Urothelium cell line (cell line): ENCODE measurements at places on chromosomes 5 and 9.

- DNase-seq = no peak
Measured at GRCh38 chr9:124818431-124819281, 34.6 kb upstream of the WDR38 start.

- no peak for DNase-seq
Measured at GRCh38 chr5:72185496-72186329, 78.4 kb downstream of the MAP1B start.

DNA sequence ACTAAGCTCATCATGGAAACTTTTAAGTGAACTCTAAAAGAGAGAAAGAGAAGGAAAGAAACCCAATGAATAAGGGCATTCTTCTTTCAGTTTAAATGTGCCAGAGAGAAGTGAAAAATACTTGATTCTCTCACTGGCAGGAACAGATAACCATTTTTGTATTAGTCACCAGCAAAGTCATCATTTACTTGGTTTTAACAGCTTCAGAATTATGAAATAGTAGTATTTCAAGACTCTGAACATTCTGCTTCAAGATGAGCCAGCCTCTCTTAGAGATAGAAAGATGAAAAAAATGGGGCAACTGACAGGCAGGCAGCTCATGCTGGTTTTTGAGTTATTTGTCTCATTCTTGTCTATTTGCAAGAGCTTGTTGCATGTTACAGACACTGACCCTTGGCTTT, 103.5 kb downstream of the GCNT1 start:
- no peak for DNase-seq

GRCh38 chr9:90999425-91000397, 198.1 kb downstream of the SYK start:
- DNase-seq = no peak

GRCh38 chr9:38482918-38483592, 58.8 kb upstream of the IGFBPL1 start:
- DNase-seq = no peak

GRCh38 chr9:81083854-81084512, 605.4 kb downstream of the TLE1 start:
- DNase-seq = peak; percentile 20

DNA sequence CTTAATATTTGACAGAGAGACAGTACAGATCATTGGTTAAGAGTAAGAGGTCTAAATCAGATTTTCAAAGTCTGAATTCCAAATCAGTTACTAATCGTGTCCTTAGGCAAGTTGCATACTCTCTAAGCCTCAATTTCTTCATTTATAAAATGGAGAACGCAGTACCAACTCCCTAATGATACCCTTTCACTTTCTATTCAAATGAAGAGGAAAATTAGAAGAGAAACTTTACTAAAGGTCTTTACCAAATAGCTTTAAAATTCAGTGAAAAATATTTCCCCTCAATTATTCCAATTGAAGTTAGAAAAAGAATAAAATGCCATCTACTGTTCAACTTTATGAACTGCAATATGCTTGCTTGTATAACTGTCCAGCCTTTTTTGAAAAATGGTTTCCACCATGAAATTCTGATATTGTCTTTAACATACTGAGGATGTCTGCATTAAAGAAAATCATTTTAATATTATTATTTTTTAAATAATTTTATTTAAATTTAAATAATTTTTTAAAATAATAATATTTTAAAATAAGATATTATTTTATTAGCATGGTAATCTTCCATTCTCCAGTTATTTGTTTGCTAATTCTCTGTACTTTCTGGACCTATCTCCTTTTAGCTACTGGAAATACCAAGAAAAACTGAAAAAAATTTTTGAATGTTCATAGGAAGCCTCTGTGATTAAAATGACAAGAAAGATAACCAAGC, 36.0 kb downstream of the POC5 start:
- DNase-seq = no peak

DNA sequence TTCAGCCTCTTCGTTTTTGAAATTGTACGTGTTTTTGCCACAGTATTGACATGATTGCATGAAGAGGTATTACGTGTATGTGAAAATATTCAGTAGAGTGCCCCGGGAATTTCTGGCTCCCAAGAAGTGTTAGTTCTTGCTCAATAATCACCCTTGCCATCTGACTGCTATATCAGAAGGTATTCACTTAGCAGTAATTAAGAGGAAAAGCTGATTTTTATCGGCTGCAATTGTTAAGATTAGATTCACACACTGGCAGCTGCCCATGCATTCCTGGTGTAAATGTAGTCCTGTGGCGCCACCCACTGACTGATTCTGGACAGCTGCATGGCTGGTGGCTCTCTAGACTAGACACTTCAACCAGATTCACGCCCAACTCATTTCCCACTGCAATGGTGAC, 440.1 kb upstream of the ADAMTS16 start:
- DNase-seq = peak; percentile 70

GRCh38 chr5:157748760-157749461, 5.4 kb downstream of the LSM11 start:
- DNase-seq = peak; percentile 43

GRCh38 chr5:163407034-163407655, 30.2 kb upstream of the CCNG1 start:
- peak; percentile 6 for DNase-seq

GRCh38 chr5:54738118-54738972, 220.8 kb downstream of the SNX18 start:
- no peak for DNase-seq

DNA sequence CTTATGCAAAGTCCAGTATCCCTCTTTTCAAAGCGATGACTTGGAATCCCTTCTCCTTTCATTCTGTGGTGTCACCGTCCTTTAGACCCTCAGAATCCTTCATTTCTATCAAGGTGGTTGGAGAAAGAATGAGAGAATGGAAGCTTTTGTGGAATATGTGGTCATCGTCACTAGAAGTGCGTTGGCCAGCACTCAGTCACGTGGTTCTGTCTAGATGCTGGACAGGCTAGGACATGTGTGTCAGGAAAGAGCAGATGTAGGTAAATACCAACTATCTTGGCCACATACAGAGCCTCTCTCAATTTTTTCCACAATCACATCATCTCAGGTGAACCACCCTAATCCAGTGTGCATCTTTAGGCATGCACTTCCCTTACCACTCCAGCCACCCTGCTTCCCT, 206.0 kb downstream of the ARRDC3 start:
- DNase-seq = no peak

GRCh38 chr5:143865426-143866025, 53.6 kb downstream of the HMHB1 start:
- no peak for DNase-seq

- DNase-seq = no peak
Measured at GRCh38 chr9:82949203-82949602, 113.7 kb downstream of the RASEF start.

- DNase-seq = no peak
Measured at GRCh38 chr9:12510551-12510950, 182.6 kb upstream of the TYRP1 start.

DNA sequence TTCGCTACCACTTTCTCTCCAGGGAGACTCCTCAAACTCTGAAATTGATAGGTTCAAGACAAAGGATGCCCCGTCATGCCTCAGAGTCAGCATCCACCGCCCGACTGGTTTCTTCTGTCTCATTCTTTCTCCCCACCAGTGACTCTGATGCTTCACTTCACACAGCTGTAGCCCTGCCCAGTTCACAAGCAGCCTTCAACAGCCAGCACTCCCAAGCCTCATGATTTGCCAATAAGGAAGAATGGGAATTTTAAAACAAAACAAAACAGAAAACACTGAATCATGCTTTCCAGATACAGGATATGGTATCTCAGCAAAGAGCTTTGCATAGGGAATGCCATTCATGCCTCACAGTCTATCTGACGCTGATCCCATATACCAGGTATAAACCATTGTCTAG, 371.2 kb upstream of the RORB start:
- DNase-seq = no peak

DNA sequence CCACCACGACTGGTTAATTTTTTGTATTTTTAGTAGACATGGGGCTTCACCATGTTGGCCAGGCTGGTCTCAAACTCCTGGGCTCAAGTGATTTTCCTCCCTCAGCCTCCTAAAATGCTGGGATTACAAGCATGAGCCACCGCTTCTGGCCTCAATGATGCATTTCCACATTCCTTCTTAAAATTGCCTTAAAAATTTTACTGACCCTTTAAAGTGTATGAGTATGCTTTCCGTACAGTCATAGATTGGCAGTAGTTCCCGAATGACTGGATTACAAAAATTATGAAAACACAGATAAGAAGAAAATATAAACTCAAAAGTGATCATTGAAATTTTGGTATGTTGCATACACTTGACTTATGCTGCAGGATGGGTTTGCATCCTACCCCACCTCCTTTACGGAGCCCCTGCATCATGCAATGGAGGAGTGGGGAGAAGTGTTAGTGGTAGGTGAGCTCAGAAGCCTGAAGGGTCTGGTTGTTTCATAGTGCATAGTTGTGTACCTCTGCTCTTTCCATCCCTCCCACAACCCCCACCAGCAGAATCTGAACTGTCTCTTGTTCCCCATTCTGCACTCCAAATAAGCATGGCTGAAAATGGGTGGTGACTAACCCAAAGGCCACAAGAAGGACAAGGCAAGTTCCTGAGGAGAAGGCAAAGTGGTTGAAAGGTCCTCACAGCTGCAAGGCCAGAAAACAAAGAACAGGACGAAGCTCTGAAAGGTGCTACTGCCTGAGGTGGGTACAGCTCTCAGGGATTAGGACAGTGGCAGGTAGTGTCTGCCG, 26.8 kb downstream of the ANKRD55 start:
- DNase-seq = no peak

DNA sequence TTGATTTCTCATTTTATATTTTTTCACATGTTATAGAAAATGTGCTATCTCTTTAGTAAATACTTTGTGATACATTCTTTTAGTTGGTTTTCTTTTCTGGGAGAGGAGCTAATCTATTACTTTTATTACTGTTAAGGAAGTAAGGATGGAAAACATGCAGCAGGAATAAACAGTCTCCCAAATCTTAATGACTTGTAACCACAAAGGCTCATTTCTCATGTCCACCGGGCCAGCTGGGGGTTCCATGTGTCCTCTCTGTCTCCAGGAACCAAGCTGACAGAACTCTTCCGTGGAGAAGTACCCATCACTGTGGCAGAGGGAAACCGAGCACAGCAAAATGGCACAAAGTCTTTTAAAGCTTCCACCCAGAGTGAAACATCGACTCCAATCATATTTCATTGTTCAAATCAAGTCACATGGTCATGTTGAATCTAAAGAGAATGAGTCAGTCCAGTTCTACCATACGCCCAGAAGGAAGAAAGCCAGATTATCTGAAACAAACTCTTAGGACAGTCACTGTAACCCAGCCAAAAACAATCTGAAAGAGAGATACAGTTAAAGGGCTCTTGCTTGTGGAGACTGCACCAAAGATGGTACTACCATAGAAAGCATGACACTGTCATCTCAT, 97.1 kb upstream of the CDH6 start:
- no peak for DNase-seq

- no peak for DNase-seq
Measured at GRCh38 chr9:113499876-113500497, 36.5 kb downstream of the RGS3 start.

DNA sequence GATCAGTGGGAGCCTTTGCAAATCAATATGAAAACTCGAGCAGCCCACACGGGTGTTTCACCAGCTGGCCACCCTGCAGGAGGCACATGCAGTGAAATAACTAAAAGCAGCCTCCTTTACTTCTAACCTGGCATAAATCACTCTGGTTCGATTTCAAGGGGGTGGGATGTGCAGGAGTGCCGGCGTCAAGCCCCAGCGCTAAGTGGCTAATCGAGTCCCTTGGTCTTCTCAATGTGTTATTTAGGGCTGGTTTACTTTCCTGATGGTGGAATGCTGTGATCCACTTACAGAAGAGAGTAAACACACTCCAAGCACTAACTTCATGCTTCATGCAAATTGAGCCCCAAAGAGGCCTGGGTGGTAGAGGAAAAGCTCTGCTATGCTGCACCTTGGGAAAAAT, 109.4 kb downstream of the TMEM174 start:
- no peak for DNase-seq
